ENCODE measurements at places on chromosomes 12 and 14. TPM values are rescaled to one million over a fixed set of nuclear protein-coding genes. Genes with fewer than 3 reads are reported as not detected.

The SYNJ2BP gene
- polyA plus RNA-seq = 27.0 TPM

The ADAM21 gene
- polyA plus RNA-seq = 0.58 TPM

The EIF2B2 gene
- polyA plus RNA-seq = 59.0 TPM

The SLC25A29 gene
- polyA plus RNA-seq = 511 TPM

The CFAP251 gene
- 4.0 TPM for polyA plus RNA-seq

The LTA4H gene
- 54.1 TPM for polyA plus RNA-seq

The PAX9 gene
- polyA plus RNA-seq = not detected

The EML5 gene
- 23.6 TPM for polyA plus RNA-seq

The CLEC2A gene
- polyA plus RNA-seq = not detected

The TMEM119 gene
- polyA plus RNA-seq = not detected

The GCH1 gene
- 4.9 TPM for polyA plus RNA-seq

The ESR2 gene
- 0.35 TPM for polyA plus RNA-seq

The B3GNT4 gene
- polyA plus RNA-seq = 1.8 TPM

The ADSS1 gene
- polyA plus RNA-seq = 4.3 TPM

The CD9 gene
- polyA plus RNA-seq = not detected

The RNASE7 gene
- not detected for polyA plus RNA-seq

The CRIP1 gene
- 0.82 TPM for polyA plus RNA-seq

The CRIP2 gene
- 214 TPM for polyA plus RNA-seq

The CACNA2D4 gene
- not detected for polyA plus RNA-seq

The MYL6B gene
- 376 TPM for polyA plus RNA-seq

The AVPR1A gene
- polyA plus RNA-seq = 0.06 TPM

The BMP4 gene
- 2.5 TPM for polyA plus RNA-seq

The MIPOL1 gene
- 3.2 TPM for polyA plus RNA-seq

The PLEKHH1 gene
- polyA plus RNA-seq = 32.1 TPM

The IFNG gene
- polyA plus RNA-seq = not detected

The IGF1 gene
- polyA plus RNA-seq = not detected

The NDUFA12 gene
- 381 TPM for polyA plus RNA-seq

The NABP2 gene
- polyA plus RNA-seq = 54.3 TPM

The KMT2D gene
- 14.1 TPM for polyA plus RNA-seq

The CYP46A1 gene
- 5.4 TPM for polyA plus RNA-seq

The MFAP5 gene
- polyA plus RNA-seq = not detected

The DDIT3 gene
- polyA plus RNA-seq = 24.0 TPM

The SALL2 gene
- 18.6 TPM for polyA plus RNA-seq

The MSRB3 gene
- polyA plus RNA-seq = 0.72 TPM

The EXD2 gene
- 49.9 TPM for polyA plus RNA-seq

The VAMP1 gene
- 6.7 TPM for polyA plus RNA-seq

The C12orf56 gene
- 0.06 TPM for polyA plus RNA-seq

The SLC6A13 gene
- 1.6 TPM for polyA plus RNA-seq

The VWF gene
- not detected for polyA plus RNA-seq

The TMEM63C gene
- 14.6 TPM for polyA plus RNA-seq

The RGS6 gene
- polyA plus RNA-seq = 2.1 TPM

The FBXO34 gene
- 29.9 TPM for polyA plus RNA-seq

The IQSEC3 gene
- 5.4 TPM for polyA plus RNA-seq

The FAM186B gene
- not detected for polyA plus RNA-seq

The KRT6C gene
- not detected for polyA plus RNA-seq

The FGF23 gene
- polyA plus RNA-seq = not detected

The OR10G3 gene
- polyA plus RNA-seq = not detected

The KCNMB4 gene
- polyA plus RNA-seq = 20.1 TPM

The AJUBA gene
- polyA plus RNA-seq = 1.9 TPM
